ENCODE measurements at places on chromosomes 2 and 18.

DNA sequence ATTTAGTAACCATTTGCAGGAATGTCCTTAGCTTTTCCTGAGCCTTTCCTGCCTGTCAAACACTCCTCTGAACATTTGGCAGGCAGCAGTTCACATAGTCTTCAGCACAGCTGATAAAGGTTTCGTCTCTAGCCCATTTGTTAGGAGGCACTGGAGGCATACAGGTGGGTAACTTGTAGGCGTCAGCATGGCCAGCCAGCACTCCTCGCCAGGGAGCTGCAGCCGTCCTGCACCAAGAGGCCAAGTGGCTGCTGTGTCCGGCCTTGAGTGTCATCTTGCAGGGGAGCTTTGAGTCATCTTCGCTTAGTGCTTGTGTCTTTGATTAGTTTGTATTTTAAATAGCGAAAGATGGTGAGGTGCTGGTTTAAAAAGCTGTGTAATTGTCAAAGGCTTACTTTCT, 120.3 kb upstream of the NFATC1 start:
- DNase-seq: no peak

DNA sequence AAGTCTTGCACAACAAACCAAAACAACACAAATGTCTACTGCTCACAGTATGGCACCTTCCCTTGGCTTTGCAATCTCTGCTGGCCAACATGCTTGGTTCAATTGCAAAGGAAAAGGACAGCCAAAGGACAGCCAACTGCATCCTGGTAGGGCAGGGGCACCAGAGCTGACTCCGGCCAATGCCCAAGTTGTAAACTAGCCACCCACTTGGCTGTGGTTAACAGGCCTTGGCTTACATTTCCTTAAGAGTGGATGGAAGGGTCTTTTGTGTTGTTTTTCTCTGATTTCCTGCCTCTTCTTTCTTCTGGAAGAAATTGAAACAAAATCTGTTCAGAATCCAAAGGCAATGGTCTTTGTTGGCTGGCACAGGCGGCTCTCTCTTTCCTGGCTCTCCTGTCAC, 119.1 kb upstream of the TRIB2 start:
- DNase-seq: no peak

DNA sequence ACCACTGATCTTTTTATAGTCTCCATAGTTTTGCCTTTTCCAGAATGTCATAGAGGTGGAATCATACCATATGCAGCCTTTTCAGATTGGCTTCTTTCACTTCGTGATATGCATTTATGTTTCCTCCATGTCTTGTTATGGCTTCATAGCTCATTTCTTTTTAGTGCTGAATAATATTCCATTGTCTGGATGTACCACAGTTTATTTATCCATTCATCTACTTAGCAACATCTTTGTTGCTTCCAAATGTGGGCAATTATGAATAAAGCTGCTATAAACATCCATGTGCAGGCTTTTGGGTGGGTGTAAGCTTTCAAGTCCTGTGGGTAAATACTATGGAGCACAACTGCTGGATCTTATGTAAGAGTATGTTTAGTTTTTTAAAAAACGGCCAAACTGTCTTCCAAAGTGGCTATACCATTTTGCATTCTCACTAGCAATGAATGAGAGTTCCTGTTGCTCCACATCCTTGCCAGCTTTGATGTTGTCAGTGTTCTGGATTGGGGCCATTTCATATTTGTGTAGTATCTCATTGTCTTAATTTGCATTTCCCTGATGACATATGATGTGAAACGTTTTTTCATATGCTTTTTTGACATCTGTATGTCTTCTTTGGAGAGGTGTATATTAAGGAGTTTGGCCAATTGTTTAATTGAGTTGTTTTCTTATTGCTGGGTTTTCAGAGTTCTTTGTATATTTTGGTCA, 20.6 kb downstream of the STPG4 start:
- no peak for DNase-seq

- no peak for DNase-seq
Measured at GRCh38 chr2:228869636-228870264, 401.3 kb downstream of the PID1 start.

GRCh38 chr2:163771596-163771995, 35.8 kb upstream of the FIGN start:
- DNase-seq: no peak

DNA sequence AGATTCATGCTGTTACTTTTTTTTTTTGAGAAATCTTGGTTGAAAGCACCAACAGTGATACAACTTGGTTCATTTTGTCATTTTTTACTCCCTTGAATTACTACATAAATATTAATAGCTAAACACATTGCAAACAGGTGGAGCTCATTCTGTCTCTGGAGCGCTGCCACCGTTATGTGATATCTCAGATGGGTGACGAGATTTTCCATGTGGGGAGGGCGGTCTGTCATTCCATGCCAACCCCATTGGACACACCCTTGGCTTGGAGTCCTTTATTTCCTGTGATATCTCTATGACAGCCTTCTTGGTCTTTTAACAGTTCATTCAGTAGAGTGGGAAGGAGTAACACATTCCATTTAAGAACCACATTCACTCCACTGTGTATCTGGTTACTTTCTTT, 794.8 kb downstream of the SATB2 start:
- DNase-seq: no peak

DNA sequence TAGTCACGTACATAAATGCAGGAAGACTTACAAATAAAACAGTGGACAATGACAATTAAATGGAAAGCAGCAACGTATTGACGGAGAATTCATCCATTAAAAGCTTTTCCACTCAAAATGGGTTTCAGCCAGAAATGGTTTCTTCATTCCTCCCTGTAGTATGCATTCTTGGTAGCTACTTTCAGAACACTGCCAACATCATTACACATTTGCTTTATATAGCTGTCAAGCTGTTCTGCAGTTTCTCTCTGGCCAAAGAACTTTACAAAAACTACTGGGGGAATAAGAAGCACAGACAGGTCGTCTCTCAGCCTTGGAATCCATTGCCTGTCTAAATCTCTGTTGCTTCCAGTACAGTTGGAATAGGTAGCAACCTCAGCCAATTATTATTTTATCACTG, 84.1 kb upstream of the NCKAP5 start:
- no peak for DNase-seq

Data from stimulated activated CD4-positive, alpha-beta T cell treated with anti-CD3 and anti-CD28 coated beads, Interleukin-2, amount 100 ng/mL, for 48 hours (primary cell).